Activated CD4-positive, alpha-beta T cell treated with anti-CD3 and anti-CD28 coated beads for 48 hours (primary cell): ENCODE measurements at places on chromosomes 2 and 18.

DNA sequence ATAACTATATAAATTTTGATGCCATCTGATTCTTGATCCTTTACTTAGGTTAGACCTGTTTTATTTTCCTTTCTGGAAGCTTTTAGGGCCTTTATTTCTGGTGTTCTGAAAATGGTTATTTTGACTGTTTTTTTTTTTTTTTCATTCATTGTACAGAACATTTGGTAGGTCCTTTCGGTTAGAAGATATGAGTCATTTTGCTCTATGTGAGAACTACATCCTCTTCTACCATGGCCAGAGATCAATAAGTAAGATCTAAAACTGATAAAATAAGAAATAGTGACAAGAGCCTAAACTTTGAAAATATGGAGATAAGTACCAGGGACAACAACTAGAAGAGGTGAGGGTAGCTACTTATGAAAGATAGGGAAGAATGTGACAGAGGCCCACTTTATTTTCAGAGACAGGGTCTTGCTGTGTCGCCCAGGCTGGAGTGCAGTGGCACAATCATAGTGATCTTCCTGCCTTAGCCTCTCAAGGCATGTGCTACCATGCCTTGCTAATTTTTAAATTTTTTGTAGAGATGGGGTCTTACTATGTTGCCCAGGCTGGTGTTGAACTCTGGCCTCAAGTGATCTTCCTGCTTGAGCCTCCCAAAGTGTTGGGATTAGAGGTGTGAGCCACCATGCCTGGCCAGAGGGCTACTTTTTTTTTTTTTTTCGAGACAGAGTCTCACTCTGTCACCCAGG lies 66.5 kb downstream of the EIF2AK3 start:
- no peak for DNase-seq

DNA sequence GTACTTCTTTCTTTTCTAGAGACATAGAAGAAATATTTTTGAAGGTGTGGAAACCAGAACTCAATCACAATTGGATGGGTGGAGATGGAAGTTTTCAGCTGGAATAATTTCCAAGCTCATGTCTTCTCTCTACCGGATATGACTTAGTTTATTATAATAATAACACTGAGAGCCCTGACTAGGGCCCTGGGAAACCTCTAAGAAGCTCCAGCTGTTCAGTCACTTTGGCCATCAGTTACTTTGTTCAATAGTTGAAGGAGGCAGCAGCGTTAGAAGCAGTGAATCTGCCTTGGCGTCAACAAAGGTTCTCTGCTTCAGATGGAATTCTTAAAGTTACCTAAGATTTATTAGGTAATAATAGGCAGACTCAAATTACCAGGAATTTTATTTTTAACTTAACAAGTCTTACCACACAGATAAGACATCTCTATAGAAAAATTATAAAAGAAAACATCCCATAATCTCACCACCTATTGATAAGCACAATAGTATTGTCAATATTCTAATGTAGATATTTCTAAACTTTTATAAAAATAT lies 293.8 kb upstream of the CHAC2 start:
- no peak for DNase-seq

DNA sequence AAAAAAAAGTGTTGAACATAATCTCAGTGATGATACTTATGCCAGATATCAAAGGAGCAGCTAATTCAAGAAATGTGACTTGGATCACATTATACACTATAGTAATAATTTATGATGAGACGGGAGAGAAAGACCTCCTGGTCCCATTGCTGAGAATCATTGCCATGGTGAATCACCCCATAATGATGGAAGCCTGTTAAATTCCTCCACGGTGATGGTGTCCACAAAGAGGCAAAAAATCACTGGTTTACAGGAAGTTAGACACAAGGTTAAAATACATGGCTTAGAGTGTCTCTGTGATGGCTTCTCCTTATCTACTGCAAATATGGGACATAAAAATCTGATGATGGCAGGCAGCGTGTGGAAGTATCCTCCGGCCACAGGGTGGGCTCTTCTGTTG lies 210.0 kb downstream of the CDH2 start:
- no peak for DNase-seq

GRCh38 chr2:216633616-216634369 lies 573 bp downstream of the IGFBP2 start:
- DNase-seq, result peak; percentile 4

DNA sequence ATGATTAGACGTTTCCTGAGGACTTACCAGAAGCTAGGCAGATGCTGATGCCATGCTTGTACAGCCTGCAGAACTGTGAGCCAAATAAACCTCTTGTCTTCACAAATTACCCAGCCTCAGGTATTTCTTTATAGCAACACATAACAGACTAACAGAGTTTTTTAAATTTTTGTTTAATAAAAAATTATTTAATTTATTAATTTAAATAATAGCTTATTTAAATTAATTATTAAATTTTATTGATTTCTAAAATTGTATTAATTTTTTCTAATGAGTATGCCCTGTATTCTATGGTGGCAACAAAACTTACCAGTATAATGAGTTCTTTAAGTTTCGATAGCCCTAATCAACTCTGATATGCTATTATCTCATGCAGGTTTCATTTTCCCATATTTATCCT lies 259.8 kb downstream of the IKZF2 start:
- DNase-seq, result no peak

GRCh38 chr2:28661589-28662001 lies 90.0 kb upstream of the PPP1CB start:
- DNase-seq, result no peak

DNA sequence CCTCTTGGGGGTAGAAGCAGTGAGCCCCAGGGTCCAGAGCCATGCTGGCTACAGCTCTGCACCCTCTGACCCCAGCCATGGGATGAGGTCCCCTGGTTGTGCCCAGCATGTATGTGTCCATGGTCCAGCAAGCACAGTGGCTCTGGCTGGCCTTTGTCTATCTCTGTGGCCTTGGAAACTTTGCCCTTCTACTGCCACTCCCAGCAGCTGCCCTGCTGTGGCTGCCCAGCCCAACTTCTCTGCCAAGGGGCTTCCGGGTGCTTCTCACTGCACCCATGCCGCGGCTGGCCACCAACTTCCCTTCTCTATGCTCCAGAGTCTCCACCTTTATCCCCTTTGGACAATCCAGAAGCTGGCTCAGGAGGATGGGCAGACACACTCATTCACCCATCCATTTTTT lies 18.8 kb downstream of the TMEM185B start:
- no peak for DNase-seq

DNA sequence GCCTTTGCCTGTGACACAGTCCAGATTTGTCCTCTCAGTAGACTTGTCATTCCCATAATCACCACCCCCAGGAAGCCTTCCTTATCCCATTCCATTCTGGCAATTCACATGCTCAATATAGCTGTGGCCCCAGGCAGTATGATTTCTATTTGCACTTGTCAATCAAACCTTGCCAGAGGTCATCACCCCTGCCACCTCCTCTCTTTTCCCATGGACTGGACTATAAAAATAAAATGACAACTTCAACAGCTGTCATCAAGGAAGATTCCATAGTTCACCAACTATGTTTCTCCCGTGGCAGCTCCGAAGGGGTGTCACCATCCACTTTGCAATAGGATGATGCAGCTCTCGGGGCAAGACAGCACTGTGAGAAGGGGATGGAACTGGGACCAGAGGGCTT lies 255.7 kb downstream of the CELF4 start:
- no peak for DNase-seq

DNA sequence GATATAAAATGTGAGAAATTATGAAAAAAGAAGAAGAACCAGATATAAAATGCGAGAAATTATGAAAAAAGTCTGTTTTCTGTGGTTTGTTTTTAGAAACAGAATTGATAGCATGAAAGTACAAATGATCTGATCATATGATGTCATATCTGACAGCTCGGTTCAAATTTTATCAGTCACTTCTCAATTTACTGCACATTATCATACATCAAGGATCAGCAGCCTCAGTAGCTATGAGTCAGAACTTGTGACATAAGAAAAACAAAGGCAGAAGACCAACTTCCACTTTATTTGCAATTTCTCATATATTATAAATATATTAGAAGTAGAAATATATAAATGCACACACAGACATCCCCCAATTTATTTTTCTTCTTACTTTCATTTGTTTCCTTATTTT lies 634.0 kb downstream of the LRP1B start:
- no peak for DNase-seq

DNA sequence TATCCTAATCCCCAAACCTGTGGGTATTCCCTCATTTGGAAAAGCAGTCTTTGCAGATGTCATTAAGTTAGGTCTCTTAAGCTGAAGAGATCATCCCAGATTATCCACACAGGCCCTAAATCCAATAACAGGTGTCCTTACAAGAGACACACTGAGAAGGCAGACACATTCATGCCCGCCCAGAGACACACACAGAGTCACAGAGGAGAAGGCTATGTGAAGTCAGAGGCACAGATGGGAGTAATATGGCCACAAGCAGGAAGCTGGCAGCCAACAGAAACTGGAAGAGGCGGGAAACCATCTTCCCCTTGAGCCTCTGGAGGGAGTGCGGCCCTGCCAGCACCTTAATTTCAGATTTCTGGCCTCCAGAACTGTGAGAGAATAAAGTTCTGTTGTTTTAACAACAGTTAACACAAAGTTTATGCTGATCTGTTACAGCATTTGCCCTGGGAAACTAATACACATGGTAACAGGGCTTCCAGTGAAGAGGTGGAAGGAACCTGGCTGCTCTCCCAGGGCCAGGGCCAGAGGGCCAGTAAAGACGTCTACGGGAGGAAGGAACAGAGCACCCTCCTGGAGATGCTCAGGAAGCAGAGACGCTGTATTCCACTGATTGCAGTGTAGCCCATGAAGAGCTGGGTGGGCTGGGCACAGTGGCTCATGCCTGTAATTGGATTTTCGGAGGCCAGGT lies 217.5 kb downstream of the GLI2 start:
- no peak for DNase-seq

- no peak for DNase-seq
These were observed 37.0 kb downstream of the SMCHD1 start for GRCh38 chr18:2692508-2692907.

DNA sequence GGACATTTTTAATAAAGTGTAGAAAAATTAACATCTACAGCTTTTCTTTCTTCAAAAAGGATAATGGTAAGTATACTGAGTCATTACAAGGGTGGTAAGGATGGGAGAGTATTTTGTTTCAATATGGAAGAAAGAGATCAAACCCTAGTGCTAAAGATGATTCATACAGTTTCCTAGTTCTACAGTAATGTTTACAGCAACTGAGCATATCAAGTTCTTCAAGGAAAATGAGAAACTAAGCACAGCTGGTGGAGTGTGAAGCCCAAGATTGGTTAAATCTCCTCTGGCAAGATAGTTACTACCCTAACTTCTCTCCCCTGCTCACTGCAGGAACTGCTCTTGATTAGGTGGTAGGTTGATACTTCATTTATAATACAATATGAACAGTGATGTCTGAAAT lies 467.5 kb downstream of the XIRP2 start:
- no peak for DNase-seq

GRCh38 chr2:183250472-183250871 lies 126.2 kb downstream of the NUP35 start:
- DNase-seq, result no peak

GRCh38 chr2:111219285-111219684 lies 98.6 kb downstream of the BCL2L11 start:
- no peak for DNase-seq

DNA sequence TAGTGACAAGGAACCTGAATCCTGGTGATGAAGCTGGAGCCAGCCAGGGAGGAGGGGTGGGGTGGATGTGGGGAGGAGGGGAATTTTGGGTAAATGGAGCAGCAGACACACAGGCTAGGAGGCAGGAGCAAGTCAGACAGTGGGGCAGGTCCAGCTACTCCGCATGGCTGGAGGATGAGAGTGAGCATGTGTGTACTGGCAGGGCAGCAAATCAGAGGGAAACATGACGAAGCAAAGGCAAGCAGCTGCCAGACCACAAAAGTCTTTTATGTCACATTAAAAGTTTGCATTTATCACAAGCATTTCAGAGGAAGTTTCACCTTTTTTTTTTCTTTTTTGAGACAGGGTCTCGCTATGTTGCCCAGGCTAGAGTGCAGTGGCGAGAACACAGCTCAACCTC lies 11.9 kb upstream of the KIDINS220 start:
- no peak for DNase-seq

- no peak for DNase-seq
These were observed 32.5 kb downstream of the DARS1 start for GRCh38 chr2:135952891-135953290.

- no peak for DNase-seq
These were observed 1281.9 kb upstream of the PIK3C3 start for GRCh38 chr18:40673150-40673549.

- no peak for DNase-seq
These were observed 50.9 kb upstream of the RGPD4 start for GRCh38 chr2:107775791-107776190.

GRCh38 chr18:657311-658000 lies at the start of gene TYMS:
Gene TYMS, plus strand, starts transcription at chr18:657653. Its CDS starts 90 bp downstream, at chr18:657743.
- peak; percentile 68 for DNase-seq

- DNase-seq, result no peak
These were observed 351.0 kb downstream of the SS18 start for GRCh38 chr18:25739376-25739775.

- DNase-seq, result no peak
These were observed 28.0 kb downstream of the ST6GAL2 start for GRCh38 chr2:106857882-106858478.

DNA sequence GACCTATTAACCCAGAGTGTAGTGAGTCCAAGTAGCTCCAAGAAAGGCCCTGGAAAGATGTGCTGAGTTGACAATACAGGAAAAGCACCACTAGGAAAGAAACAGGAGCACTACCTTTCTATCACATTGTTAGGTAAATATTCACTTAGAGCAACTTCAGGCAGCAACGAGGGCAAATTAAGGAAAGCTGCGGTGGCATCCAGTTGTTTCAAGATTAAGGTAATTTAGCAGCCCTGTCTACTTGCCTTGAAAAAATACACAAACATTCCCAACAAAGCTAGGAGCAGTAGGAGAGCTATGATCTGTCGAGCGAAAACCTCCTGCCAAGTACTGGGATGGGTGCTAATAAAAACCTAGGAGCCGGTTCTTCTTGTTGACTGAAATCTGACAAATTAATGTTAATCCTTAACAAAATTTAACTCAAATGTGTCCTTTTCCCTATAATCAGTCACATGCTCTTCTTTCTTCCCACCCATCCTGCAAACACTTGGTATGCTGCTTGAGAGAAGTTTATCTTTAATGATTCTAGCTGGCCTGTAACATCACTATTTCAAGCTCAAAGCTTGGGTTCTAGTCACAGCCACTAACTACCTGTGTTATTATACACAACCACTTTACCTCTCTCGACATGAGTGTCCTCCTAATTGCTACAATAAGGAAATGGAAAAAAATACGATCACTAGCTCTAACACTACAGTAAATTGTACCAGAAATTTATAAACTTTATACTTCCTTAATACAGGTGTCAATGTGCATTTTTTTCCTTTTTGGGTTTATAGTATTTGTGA lies 2.0 kb downstream of the ACAA2 start:
- no peak for DNase-seq

DNA sequence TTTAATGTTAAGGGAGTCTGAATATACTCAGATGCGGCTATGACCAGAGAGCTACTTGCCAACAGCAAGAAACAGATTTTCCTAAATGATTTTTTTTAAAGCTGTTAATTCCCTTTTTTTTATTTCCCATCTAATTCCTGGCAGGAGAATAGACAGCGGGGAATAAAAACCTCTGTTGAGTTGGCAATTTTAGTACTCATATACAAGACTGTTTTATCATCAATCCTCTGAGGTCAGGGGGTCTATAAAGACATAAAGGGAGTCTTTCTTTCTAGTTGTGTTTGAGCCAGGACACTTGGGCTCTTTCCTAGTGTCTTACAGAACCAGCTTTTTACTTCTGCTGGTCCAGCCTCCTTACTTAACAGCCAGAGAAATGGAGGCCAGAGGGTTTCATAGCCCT lies 29.4 kb downstream of the MAIP1 start:
- no peak for DNase-seq
